D721Med (cell line): ENCODE measurements at places on chromosomes 1 and 21.

- DNase-seq: no peak
Observed at GRCh38 chr1:200082329-200082728, 54.8 kb downstream of the NR5A2 start.

- DNase-seq: no peak
Observed at GRCh38 chr1:53949023-53949990, 3.2 kb downstream of the LRRC42 start.

GRCh38 chr1:147586414-147586813 lies 45.1 kb downstream of the BCL9 start:
- no peak for DNase-seq

GRCh38 chr1:35220976-35221375 lies 28.0 kb upstream of the SFPQ start:
- DNase-seq: peak; percentile 31

- no peak for DNase-seq
Observed at GRCh38 chr1:97304366-97304765, 582.8 kb downstream of the PTBP2 start.

DNA sequence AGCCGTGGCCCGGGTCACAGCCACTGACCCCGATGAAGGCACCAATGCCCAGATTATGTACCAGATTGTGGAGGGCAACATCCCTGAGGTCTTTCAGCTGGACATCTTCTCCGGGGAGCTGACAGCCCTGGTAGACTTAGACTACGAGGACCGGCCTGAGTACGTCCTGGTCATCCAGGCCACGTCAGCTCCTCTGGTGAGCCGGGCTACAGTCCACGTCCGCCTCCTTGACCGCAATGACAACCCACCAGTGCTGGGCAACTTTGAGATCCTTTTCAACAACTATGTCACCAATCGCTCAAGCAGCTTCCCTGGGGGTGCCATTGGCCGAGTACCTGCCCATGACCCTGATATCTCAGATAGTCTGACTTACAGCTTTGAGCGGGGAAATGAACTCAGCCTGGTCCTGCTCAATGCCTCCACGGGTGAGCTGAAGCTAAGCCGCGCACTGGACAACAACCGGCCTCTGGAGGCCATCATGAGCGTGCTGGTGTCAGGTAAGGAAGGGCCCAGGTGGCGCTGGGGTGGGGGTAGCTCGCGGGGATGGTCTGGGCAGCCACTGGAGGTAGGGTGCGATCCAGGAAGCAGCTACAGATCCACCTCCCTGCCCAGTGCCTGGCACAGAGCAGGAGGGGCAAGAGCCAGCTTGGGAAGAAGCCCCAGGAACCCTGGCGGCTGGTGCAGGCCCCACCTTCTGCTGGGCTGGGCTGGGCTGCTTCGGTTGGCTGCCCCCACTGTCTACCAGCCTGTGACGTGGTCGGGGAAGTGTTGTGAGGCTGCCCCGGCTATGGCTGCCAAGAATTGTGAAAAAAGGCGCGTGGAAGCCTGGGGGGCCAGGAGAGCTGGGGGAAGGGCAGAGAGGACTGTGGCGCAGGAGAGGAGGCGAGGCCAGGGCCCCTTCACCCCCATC lies 3.8 kb downstream of the CELSR2 start:
- DNase-seq: no peak

GRCh38 chr1:233904633-233905415 lies at the start of gene SLC35F3:
Gene SLC35F3, plus strand, starts transcription at chr1:233904676.
- peak; percentile 67 for DNase-seq

GRCh38 chr1:159953536-159954515 lies at the start of gene SLAMF9:
Gene SLAMF9, minus strand, starts transcription at chr1:159954237. Its CDS starts 100 bp downstream, at chr1:159954137.
- DNase-seq: no peak

DNA sequence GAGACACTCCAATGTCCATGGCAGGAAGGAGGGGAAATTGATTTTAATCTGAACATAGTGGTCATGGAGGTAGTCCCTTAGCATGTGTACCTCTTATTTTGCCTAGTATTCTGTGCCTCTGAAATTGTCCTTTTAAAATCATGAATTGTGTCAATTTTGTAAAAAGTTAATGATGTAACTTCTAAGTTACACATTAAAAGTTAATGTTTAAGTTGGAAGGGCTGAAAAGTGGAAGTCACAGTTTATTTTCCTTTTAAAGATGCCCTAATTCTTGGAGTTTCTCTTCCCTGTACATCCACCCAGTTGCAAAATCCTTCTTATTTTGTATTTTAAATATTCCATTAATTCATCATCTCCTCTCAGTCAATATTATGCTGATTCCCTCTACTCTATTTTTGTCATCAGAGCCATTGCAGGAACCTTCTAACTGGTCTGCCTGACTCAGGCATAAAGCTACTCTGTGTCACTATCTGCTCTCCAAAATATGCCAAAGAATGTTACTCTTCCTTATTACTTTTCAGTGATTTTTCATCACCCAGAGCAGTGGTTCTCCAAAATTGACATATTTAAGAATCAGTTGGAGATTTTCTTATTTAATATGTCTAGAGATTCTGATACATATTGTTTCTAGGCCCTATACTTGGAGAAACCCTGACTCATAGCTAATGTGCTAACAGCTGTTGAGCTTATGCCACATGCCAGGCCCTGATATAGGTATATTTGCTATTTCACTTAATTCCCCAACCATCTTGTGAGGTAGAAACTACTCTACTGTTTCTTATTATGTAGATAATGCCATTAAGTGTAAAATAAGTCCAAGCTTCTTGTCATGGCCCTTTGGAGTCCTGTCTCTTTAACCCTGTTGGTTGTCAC lies 5.1 kb downstream of the HOOK1 start:
- DNase-seq: no peak

- no peak for DNase-seq
Observed at GRCh38 chr21:45029298-45029947, 45.0 kb upstream of the ADARB1 start.

GRCh38 chr1:42162181-42162580 lies 2.4 kb downstream of the GUCA2A start:
- no peak for DNase-seq

GRCh38 chr1:110893908-110894490 lies 21.1 kb downstream of the CD53 start:
- DNase-seq: no peak

GRCh38 chr1:235806123-235806522 lies 60.6 kb downstream of the LYST start:
- DNase-seq: no peak

- no peak for DNase-seq
Observed at GRCh38 chr1:151048645-151049032, 1.1 kb downstream of the C1orf56 start.

- no peak for DNase-seq
Observed at GRCh38 chr1:180498594-180498993, 3.8 kb downstream of the ACBD6 start.

DNA sequence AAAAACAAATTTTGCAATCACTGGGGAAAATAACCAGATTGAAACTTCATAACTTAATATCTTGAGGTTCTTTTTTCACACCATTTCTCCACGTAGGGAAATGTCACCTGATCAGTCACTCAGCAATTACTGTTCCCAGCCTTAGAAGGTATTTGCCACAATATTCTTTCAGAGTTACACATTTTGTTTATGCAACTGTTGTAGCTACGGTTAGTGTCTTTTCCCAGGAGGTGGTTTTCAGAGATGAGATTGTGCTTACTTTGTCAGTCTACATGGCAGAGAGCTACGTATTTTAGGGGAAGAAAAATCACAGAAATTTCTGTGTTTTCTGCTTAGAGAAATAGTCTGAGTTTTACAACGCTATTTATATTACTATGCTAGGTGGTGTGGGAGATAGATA lies 792.8 kb upstream of the B3GALT2 start:
- no peak for DNase-seq

DNA sequence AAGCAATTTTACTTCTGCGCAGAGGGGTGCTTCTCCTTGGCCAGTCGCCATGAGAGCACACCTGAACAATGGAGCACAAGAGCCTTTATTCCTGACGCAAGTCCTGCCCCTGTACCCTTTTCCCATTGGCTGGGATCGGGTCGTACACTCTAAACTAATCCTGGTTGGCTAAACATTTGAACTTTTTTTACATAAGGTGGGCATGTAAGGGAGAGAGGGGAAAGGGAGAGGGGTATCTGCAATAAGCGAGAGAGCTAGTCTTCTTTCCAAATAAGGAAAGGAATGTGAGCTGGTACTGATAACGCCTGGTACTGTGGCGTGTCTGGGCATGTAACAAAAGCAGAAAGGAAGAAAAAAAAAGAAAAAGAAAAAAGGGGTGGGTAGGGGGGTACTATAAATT lies 21.8 kb downstream of the MFSD2A start:
- DNase-seq: no peak

GRCh38 chr1:39354572-39354971 lies 136.9 kb upstream of the BMP8A start:
- DNase-seq: no peak

GRCh38 chr1:90561911-90562310 lies 155.2 kb downstream of the BARHL2 start:
- no peak for DNase-seq

- DNase-seq: no peak
Observed at GRCh38 chr21:31665397-31665796, 5.9 kb downstream of the SOD1 start.

DNA sequence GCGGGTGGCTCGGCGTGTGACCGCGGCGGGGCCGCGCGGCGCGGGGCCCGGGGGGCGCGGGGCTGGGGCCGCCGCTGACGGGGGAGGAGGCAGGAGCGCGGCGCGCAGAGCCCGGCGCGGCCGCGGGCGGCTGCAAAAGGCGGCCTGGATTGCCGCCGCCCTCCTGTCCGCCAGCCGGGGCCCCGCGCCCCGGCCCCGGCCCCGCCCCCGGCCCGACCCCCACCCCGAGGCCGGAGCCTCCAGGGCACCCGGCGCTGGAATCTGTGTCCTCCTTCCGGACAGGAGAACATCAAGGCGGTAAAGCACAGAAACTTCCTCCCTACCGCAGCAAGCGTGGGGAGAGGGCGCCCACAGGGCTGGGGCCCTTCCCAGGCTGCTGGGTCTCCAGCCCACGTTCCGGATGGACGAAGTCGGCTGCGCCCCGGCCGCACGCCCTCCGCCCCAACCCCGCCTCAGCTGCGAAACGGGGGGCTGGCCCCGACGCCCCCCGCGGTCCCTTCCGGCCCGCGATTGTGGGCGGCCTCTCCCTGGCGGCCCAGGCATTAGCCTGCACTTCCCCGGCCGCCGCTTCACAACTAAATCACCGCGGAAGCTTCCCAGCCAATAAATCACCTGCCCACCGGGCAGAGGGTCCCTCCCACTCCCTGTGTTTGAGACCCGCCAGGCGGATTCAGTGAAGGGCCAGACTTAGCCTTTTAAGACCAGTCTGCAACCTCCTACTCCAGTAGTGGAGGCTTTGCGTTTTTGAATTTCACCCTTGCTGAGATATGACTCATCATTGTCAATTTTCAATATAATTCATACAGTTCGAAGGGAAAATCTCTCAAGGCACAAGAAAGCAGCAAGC lies 106.0 kb downstream of the SLC45A1 start:
- no peak for DNase-seq

- no peak for DNase-seq
Observed at GRCh38 chr1:67988066-67988465, 62.4 kb downstream of the DIRAS3 start.

DNA sequence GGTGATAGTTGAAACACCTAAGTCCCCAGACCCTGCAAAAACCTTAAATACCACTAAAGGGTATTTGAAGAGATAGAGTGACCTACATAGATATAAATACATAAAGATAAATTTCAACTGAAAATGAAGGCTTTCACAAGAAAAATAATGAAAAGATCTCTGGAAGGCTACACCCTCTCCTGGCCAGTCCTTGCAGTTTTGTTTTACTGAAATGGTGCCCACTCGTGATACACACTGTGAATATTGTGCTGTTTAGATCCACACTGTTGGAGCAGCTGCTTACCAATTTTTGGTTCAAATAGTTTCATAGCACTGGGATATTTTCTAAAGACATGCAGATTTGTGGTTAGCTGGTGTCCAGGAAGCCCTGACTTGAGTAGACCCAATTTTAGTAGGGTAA lies 31.5 kb upstream of the RNF187 start:
- no peak for DNase-seq

GRCh38 chr1:118973531-118974137 lies 14.5 kb downstream of the TBX15 start:
- no peak for DNase-seq

DNA sequence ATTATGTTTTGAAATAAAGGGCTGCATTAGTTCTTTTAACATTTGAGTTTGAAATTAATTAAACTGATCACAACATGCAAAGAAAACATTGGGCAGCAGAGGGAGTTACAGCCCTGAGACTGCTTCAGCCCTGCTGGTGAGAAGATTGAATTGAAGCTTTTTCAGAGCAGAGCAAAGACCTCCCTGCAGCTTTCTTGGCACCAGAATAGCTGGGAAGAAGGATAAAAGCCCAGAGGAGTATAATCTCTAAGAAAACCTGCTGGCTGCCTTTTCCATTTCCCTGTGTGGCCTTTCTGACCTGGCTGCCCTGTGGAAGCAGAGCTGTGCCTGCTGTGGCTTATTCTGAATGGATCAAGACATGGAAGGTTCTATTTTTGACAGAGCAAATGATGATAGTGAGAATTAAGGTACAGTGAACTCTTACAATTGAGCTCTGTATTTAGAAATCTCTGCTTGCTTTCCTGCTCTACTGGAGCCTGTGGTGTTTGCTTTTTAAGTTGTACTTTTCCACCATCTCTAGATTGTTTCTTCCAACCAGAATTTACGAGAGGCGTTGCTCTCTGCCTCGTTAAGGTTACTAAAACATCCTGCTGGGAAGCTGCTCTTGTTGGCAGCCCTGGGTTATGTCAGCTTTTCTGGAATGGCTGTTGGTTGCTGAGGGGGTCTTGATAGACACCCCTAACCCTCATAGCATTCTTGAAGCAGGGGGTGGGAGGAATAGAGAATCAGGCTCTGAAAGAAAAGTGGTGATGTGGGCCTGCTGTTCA lies 9.9 kb downstream of the SNRPE start:
- DNase-seq: peak; percentile 61

DNA sequence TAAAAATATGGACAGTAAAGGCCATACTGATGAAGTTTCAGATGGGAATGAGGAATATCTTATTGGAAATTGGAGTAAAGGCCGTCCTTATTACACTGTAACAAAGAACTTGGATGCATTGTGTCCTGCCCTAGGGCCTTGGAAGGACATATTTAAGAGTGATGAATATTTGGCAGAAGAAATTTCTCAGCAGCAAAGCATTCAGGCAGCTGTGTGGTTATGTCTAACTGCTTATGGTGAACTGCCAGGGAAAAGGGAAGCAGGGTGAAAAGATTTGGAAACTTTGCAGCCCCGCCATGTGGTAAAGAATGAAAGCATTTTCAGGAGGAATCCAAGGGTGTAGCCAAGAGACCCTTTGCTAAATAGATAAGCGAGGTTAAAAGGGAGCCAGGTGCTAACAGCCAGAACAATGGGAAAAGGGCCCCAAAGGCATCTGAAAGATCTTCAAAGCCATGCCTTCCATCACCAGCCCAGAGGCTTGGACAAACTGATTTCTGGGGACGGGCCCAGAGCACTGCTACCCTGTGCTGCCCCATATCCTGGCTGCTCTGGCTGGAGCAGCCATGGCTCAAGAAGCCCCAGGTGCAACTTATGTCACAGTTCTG lies 200.0 kb downstream of the PTPRU start:
- DNase-seq: no peak

- no peak for DNase-seq
Observed at GRCh38 chr21:36063375-36064084, 3.2 kb upstream of the SETD4 start.

- DNase-seq: no peak
Observed at GRCh38 chr1:94971491-94971924, 44.6 kb upstream of the CNN3 start.

GRCh38 chr1:155695608-155696007 lies 6.7 kb downstream of the DAP3 start:
- no peak for DNase-seq

- DNase-seq: no peak
Observed at GRCh38 chr1:30422251-30422650, 301.1 kb downstream of the MATN1 start.

GRCh38 chr21:44962403-44962966 lies 22.7 kb downstream of the SLX9 start:
- DNase-seq: no peak
